ENCODE measurements at places on chromosomes 2 and 18.

DNA sequence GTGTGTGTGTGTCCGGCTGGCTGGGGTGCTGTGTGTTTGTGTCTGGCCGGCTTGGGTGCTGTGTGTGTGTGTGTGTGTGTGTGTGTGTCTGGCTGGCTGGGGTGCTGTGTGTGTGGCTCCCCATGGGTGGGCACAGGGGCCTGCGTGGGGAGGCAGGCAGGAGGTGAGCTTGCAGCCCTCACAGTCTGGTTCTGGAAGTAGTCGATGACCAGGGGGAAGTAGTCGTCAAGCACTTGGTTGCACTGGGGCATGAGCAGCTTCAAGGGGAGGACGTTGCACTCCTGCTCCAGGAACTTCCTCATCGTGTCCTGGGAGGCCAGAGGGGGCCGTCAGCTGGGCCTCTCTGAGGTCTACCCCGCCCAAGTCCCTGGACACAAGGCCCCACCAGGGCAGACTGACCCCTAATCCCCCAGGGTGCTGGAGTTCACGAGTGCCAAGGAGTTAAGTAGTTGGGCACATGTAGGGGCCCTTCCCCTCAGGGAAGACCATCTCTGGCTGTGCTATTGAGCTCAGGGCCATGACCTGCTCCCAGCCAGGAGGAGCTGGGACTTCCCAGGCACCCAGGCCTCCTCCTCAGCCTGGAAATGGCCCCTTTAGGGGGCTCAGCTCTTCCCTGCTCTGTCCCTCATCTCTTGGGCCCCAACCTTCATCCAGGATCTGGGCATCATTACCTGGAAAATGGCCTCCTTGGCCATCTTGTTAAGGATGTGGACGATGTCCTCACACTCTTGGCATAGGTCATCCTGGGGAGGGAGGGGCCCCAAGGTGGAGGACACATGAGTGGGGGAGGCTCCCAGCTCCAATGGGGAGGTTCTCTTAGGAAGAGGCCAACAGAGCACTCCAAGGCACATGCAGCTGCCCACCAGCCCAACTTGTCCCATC is 1.3 kb downstream of the SFTPB start:
- no peak for DNase-seq

DNA sequence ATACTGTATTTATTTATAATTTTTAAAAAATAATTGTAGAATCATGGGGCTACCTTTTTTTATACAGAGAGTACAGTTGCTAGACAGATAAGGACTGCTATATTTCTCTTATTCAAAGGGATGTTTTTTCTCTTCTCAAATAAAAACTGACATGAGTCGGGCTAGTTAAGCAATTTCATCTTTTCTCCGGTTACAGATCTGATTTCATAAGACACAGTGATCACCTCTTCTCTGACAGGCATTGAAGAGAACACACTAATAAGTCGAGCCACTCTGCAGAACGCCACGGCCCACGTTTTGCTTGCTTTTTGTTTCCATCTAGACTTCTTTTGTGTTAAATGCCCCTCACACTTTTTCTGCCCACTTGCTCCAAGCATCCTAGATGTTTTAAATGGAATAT is 85.4 kb downstream of the HNRNPLL start:
- DNase-seq: no peak

DNA sequence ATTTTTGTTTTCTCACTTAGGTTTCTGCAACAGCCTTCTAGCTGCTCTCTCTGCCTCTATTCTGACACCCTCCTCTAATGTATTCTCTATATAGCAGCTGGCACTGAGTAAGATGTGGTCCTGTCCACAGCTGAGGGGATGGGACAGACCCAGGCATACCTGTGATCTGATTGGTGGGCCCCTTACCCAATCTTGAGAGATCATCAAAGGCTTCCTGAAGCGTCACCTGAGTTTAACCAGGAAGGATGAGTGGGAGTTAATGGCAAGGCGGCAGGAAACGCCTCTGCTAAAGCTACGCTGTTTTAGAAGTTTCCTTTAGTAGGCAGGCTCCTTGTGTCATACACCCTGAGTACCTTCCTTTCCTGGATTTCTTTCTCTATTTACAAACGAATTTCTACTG is 5.7 kb upstream of the TET3 start:
- no peak for DNase-seq

DNA sequence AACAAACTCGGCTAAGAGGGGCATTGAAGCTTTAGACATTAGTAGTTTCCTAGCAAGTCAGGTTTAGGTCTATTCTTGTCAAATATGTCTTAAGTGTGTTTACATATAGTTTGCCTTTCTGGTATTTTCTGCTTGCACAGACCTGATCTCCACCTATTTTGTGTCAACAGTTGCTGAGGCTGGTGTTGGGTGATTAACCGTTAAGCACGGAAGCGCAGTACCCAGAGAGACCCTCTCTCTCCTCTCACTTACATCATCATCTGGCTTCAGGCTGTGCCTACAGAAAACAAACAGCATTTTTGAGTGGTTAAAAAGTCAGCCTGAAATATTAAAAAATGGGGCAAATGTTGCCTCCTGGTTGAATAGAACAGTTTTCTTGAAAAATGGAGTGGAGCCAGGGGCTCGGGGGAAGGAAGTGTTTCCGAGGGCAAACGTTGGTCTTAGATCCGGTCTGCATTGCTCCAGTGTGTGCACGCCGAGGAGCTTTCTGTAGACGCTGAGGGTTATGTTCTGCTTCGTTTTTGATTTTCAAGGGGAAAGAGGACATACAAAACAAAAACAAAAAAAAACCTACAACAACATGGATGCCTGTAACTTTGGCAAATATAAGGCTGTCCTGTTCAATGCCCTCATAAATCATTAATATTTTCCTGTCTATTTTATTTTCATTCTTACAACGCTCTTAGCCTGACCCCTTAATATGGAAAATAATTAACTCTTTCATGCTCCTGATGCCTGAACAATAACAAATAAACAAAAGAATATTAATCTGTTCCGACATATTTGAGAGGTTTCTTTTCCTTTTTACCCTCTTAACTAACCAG is 120.8 kb downstream of the MEIS1 start:
- DNase-seq: no peak

GRCh38 chr2:199739413-199740110 is 111.4 kb downstream of the FTCDNL1 start:
- DNase-seq: peak; percentile 34

DNA sequence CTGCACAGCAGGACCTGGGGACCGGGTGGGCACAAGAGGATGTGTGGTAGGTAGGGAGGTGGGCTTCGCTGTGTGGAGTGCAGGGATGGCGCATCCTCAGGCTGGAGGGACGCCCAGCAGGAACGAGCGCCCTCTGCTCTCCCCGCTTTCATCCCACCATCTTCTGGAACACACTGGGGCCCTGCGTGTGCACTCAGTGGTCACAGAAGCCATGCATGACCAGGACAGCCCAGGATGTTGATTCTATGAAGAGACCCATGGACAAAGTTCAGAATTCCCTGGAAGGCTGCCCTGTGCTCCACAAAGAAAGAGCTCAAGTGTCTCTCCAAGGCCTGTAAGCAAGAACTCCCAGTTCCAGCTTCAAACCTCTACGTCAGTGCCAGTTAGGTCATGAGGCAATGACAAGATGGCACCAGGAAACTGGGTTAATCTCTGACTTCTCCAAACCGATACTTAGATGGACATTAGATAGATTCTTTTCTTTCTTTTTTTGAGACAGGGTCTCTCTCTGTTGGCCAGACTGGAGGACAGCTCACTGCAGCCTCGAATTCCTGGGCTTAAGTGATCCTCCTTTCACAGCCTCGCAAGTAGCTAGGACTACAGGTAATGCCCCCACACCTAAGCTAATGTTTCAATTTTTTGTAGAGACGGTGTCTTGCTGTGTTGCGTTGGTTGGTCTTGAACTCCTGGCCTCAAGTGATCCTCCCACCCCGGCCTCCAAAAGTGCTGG is 3.4 kb downstream of the SLC66A2 start:
- DNase-seq: no peak

DNA sequence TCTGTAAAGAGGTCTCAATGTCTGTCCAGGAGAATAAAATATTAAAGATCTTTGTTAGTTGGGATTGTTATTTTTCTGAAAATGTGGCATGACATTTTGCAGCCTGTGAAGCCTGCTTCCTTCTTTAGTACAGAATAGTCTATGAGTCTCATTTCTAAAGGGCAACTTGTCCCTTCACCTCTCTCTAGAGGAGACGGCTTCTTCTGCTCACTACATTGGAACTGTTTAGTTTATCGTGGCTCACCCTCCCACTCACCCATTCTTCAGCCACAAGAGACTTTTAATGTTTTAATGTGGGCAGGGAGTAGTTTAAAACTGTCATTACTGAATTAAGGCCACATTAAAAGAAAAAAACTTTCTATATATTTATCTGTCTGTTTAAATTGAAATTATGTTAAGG is 161.0 kb downstream of the BARD1 start:
- DNase-seq: no peak

DNA sequence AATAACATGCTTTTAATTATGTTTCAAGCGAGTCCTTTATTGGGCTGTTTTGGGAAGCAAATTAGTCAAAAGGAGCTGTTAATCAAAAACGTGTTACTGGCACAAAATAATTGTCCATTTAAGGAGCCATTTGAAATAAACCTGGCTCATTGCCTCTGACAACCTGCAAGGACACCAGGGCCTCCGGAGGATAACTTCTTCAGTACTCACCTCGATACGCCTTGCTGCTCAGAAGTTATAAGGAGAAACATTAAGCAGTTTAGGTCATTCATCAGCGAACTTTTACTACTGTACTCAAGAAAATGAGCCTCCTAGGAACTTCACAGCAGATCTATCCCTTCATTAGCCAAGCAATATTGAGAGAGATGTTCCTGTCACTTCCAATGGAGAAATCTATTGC is 1579.2 kb upstream of the ACVR2A start:
- no peak for DNase-seq

- no peak for DNase-seq
Observed at GRCh38 chr2:24691806-24692205, 101.4 kb downstream of the PTRHD1 start.

- DNase-seq: no peak
Observed at GRCh38 chr18:25075331-25075730, 276.6 kb downstream of the ZNF521 start.

- DNase-seq: no peak
Observed at GRCh38 chr18:11125492-11126315, 23.7 kb downstream of the PIEZO2 start.

- no peak for DNase-seq
Observed at GRCh38 chr18:47815486-47816270, 114.8 kb downstream of the SMAD2 start.

- no peak for DNase-seq
Observed at GRCh38 chr2:139170406-139170805, 390.2 kb upstream of the NXPH2 start.

DNA sequence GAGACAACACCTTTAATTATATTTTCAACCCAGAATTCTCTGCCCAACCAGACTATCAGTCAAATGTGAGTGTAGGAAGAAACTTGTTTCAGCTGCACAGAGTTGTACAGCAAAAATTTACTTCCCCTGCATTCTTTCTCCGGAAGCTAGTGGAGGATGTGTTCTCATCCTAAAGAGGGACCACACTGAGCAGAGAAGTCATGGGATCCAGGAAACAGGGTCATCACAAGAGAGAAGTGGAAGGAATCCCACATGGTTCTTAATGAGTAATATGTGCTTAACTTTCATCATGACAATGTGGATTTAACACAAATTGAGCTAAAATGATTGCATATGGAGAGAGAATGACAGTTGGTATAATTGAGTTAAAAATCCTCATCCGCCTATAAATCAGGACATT is 78.2 kb downstream of the INPP4A start:
- DNase-seq: no peak
